Mammary epithelial cell (primary cell): ENCODE measurements at places on chromosomes 12 and 14. TPM values are rescaled to one million over a fixed set of nuclear protein-coding genes. Genes with fewer than 3 reads are reported as not detected.

Gene GPR68
- 0.83 TPM for total RNA-seq

GRCh38 chr12:132803888-132804287 lies 24.8 kb downstream of the GOLGA3 start:
- peak; percentile 63 for DNase-seq

GRCh38 chr12:132458846-132459641 lies 30.9 kb upstream of the FBRSL1 start:
- DNase-seq: no peak

- peak; percentile 97 for DNase-seq
These were observed 33.5 kb upstream of the ATP2A2 start for GRCh38 chr12:110247340-110248095.

GRCh38 chr12:4446335-4446734 lies 720 bp upstream of the FGF6 start:
- DNase-seq: no peak

GRCh38 chr12:108099073-108099472 lies 30.0 kb upstream of the WSCD2 start:
- DNase-seq: no peak

Gene ASIC1
- 3.2 and 10.5 TPM in 2 replicates for total RNA-seq

Gene ADCY4
- 0.83 TPM for total RNA-seq

GRCh38 chr14:44369401-44370123 lies 137.5 kb downstream of the FSCB start:
- DNase-seq: peak; percentile 39

- peak; percentile 74 for DNase-seq
These were observed 67.2 kb downstream of the CCDC92 start for GRCh38 chr12:123905319-123905925.

DNA sequence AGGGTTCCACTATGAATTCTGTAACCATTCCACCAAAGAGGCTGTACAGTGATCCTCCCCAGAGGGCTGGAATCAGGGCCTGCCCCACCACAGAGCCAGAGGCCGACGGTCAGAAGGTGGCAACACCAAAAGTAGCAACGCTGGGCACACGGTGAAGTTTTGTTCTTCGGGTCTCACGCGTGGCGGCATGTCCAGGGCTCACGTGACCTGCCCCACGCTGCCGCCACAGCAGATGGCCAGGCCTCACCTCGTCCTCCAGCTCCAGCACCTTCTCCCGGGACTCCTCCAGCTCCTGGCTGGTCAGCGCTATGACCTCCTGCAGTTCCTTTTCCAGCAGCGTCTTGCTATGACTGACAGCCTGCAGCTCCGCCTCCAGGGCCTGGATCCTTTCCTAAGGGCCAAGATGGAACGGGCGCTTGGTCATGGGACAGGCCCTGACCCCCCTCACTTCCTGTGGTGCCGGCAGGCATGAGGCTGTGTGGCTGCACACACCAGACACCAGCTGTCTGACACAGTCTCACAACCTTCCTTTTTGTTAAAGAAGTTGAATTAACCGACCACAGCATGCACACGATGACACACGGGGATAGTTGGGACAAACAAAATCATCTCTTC lies 22.4 kb upstream of the ANKLE2 start:
- DNase-seq: no peak

Gene ART4
- total RNA-seq: not detected

DNA sequence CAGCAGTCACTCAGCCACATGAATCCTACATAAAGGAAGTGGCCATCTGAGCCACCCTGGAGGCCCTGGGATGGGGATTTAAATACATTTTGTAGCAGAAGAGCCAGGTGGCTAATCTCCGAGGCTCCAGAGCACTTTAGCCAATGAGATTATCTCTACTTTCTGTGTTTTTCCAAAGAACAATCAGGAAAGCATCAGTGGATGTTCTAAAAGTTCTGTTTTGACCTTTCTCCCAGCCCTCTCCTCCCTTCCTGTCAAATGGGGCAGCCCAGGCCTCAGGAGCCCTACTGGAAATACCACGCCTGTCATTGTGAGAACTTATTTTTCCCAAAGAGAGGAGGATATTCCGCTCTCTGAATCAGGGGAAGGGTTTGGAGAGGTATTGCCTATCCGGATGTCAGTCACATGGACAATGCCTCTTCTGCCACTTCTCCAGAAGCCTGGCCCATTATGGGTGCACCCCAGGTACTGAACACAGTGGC lies 336.8 kb upstream of the FKBP4 start:
- DNase-seq: no peak

DNA sequence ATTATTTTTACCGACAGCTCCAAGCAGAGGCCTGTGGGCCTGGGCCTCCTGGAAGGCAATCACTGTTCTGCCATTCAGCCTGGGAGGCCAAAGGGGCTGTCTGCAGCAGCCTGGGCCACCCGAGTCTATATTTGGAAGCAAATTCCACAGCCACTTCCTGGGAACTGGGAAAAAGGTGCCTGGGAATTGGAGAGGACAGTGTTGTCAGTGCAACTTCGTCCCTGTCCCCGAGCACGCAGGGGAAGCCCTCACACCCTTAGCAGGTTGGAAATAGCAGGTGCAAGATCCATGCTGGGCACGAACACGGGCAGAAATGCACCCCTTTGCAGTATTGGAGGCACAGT lies 9.6 kb upstream of the TBX5 start:
- DNase-seq: no peak

Gene ZDHHC22
- total RNA-seq: not detected
